ENCODE measurements at places on chromosomes 11 and 22.

DNA sequence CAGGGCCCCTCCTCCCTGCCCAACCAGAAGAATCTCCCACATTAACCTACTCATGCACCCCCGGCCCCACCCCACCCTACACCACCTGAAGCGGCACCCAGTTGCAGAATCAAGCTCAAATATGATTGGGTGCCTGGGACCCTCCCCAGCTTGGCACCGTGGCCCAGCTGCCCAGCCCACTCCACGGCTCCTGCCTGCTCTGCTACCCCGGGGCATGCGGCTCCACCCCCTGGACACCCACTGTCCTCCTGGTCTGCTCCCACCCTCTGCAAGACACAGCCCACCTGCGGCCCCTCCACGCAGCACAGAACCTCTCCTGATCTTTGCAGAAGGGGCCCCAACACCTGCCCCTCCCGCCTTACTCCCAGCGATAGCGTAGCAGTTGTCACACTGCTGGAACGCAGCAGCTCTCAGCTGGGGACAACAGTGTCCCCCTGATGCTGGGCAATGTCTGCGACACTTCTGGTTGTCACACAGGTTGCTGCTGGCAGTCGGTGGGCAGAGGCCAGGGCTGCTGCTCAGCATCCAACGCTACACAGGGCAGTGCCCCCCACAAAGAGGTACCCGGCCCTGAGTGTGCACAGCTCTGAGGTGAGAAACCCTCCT lies 32.0 kb upstream of the TESMIN start:
- DNase-seq = no peak

GRCh38 chr11:122306831-122307391 lies 190.9 kb upstream of the BLID start:
- DNase-seq = peak; percentile 25

GRCh38 chr11:77775936-77776335 lies 44.6 kb downstream of the RSF1 start:
- no peak for DNase-seq

GRCh38 chr11:45412521-45412920 lies 126.4 kb upstream of the SYT13 start:
- no peak for DNase-seq

DNA sequence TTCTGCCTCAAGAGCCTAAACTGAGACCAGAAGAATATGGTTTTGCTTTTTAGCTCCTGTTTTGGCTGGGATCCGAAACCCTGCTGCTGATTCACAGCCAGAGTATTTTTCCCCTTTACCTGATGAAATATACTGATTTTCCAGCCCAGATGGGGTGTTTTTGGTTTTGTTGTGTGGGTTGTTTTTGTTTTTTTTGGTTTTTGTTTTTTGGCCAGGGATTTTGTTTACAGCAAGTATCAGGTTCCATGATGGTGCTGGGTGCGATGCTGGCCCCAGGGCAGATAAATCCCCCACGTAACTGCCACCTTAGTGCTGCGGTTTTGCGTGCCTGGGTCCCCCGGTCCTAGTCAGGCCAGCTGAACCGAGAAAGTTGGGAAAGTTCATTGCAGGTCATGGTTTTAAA lies 103.7 kb downstream of the ZBTB16 start:
- no peak for DNase-seq

DNA sequence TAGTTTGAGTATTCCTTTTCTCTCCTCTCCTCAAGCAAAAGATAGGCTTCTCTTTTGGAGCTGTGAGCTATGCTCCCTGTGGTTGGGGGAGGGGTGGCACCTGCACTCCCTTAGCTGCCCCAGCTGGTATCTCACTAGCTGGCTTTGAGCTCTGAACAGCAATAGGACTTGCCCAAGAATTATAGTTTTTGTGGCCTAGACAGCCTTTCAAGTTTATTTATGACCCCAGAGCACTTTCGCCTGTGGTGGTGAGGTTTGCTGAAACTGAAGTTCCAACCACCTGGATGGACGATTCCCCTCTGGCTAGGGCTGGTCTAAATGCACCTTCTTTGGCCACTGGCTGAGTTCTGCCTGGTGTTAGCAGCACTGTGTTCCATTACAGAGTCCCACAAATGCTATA lies 37.1 kb upstream of the SLC37A2 start:
- DNase-seq = no peak

- no peak for DNase-seq
Observed at GRCh38 chr22:46165977-46166376, 15.7 kb downstream of the PPARA start.

GRCh38 chr11:8267280-8267679 lies 3.6 kb upstream of the LMO1 start:
- DNase-seq = no peak

DNA sequence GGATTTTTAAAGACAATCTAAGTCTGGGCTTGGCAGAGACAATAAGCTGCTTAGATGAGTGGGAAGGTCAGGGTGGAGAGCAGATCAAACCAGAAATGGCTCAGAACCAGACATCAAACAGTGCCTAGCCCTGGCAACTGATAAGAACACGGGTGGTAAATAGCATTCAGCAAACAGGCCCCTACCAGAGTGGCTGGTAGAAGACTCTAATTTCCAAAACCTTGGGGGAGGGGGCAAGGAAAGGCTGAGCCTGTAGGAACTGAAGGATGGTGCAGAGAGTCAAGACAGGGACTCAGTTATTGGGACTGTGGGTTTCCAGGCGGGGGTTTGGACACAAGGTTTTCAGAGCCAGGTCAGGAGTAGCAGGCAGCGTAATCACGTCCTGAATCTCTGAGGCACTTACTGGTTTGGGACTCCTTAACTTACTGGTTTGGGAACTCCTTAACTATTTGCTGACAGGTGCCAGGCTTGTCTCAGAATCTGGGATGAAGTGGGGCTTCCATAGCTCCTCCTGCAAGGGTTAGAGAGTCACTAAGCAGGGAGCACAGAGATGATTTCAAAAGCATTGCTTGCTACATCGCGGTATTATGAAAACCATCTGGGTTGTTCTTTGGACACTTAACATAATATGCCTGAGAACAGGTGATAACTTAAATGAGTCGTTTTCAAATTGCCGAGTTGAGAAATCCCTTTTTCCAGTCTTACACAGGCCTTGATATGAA lies 5.7 kb upstream of the ABTB2 start:
- no peak for DNase-seq

GRCh38 chr11:13720940-13721339 lies 52.5 kb downstream of the FAR1 start:
- DNase-seq = no peak

GRCh38 chr22:43955883-43956782 lies 891 bp downstream of the SAMM50 start:
- DNase-seq = no peak

DNA sequence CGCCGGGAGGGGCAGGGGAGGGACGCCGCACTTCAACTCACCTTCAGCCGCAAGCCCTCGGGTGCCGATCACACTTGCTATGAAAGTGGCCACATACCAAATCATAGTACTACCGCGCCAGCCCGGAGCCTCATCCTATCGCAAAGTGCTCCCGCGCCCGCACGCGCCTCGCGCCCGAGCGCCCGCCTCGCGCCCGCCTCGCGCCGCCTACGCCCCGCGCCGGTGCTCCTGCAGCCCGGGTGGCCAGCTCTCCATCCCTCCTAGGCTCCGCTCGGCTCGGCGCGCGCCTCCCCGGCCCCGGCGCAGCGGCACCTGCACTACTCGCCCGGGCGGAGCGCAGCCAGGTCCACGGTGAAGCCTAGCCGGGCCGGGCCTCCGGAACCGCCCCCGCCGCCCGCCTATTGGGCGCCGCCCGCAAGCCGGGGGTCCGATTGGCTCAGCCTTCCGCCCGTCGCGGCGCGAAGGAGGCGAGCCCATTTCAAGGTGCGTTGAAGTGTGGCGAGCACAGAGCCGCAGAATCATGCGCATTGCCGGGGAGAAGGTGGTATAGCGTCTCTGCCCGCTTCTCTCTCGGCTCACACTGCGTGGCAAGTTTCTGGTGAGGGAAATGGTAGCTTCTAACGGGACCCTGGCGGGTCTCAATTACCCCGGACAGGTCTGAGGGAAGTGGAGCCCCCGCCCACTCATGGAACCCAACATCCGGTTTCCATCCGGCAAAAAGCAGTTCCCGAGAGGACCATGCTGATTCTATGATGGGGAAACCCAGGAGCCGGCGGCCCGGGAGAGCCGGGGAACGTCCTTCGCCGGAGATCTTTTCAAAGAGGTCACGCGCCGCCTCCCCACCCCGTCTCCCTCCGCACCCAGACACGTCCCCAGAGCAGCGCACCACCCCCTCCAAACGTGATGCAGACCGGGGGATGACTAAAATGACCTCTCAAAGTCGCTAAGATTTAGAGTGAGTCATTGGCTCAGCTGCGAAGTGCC lies at the start of gene IGSF9B:
IGSF9B (minus strand) TSS at position 319 of the 984 bp plus-strand sequence; CDS start at position 105, 214 bp downstream.
- peak; percentile 96 for DNase-seq

DNA sequence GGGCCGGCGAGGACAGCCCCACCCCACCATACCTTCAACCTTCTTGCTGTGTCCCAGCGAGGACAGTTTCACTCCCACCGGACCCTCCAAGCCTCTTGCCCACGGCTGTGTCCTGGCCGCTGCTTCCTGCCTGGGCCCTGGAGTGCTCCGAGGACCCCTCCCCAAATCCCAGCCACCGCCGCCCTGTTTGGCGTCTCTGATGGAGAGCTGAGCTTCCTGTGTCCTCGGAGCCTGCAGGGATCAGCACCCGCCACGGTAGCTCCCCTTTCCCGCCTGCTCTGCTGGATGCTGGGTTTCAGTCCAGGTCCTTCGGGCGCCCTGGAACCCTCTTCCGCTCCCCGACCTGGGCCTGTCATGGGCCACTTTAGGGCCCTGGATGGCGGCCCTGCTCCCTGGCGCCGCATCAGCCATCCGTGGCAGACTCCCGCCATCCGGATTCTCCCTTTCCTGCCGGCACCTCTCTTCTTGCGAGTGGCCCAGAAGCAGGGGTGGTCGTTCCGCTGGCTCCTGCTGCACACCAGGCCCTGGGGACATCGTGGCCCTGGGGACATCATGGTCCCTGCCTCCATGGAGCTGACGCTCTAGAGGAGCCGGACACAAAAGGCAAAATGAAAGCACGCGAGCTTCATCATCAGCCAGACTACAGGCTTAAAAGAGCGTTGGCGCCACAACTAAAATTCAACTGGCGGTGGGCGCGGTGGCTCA lies 34.3 kb upstream of the GAL start:
- no peak for DNase-seq

GRCh38 chr11:67505605-67506396 lies 638 bp upstream of the PITPNM1 start:
- peak; percentile 91 for DNase-seq

- DNase-seq = no peak
Observed at GRCh38 chr22:33110562-33111163, 52.5 kb upstream of the SYN3 start.

DNA sequence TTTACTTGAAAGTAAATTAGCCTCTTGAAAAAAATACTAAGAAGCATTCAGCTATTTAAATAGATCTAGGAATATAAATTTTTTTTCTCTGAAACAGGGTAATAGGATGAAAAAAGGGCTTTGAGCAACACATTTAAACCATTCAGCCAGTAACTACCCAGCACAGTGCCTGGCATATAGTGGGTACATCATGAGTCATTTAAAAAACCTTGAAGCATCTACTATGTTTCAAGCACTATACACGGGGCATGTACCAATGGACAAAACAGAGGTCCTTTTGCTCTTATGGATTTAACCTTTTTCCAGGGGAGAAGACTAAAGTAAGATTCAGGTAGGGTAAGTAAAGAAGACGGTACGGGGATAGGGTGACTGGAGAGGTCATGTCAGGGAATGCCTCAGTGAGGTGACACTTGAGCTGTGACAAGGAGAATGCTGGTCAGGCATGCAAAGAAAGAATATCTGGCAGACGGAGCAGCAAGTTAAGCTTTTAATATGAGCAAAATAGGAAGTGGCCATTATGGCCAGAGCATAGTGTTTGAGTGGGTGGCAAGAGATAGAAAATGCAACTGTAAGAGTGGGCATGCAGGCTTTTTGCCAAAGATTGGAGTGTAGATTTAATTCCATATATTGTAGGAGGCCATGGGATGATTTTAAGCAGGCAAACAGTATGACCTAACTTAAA lies 101.1 kb downstream of the HIPK3 start:
- DNase-seq = no peak

- DNase-seq = no peak
Observed at GRCh38 chr22:19805821-19806212, 45.2 kb downstream of the TBX1 start.

Measured in H1 (cell line).